ENCODE measurements at places on chromosomes 4 and X.
A peak's percentile ranks its signal among the peaks of the same experiment; 100 is the strongest.

GRCh38 chr4:122882857-122883735, 39.3 kb downstream of the NUDT6 start:
- DNase-seq, result no peak

GRCh38 chr4:6092131-6092530, 73.9 kb upstream of the C4orf50 start:
- DNase-seq, result no peak

GRCh38 chrX:2712428-2712827, 21.3 kb downstream of the CD99 start:
- DNase-seq, result no peak

DNA sequence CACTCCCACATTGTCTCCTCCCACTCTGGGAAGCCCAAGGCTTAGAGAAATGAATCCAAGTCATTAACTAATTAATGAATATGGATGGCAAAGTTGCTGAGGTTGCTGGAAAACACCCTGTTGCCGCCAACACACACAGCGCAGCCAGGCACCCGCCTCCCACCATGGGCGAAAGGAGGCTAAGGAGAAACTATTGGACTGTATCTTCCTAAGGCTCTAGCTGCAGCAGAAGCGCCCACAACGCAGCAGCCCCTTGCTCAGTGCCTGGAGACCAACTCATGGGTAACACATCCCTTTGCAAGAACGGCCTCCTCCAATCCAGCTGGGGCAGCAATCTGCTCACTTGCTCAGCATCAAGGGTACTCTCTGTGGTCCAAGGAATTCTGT, 34.2 kb downstream of the TSC22D3 start:
- DNase-seq, result no peak

DNA sequence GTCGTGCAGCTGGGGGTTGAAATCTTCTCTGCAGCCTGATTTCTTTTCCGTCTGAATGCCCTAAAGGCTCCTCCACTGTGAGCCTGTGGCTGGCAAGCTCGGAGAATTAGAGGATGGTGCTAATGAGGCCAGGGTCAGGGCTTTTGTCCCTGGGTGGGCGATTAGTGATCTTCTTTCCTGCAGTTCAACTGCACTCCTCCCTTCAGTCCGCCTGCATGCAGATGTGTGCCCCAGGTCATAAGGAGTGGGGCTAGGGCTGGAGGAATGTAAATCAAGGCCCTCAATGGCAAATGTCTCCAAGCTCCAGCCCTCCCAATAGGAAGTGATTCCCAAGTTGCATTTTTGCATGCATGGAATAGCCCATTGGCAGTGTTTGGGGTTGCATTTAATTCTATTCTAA, 405.0 kb downstream of the AFF2 start:
- no peak for DNase-seq

DNA sequence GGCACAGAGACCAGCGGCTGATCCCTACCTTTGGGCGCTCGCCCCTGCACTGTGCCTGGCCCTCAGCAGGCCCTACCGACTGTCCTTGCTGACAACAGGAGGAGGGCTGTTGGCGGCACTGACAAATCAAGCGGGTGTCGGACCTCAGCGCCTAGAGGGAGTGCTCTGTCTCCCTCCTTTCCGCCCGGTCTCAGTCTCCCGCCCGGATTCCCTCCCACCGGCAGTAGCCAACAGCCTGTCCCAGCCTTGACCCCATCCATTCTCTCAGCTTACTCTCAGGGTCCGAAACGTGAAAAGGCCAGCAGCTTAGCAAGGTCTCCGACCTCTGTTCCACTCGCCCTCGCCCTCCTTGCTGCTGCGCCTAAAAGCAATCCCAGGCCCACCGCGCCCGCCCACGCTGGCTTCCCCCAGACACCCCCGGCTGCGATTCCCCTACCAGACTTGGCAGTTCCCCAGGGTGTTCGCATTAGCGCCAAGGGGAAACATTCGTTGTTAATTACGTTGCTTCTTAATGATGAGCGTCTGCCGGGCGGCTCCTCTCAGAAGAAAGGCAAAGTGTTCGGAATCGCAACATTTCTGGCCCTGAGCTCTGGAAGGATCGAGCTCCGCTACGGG, 96.2 kb downstream of the SOWAHB start:
- DNase-seq, result no peak

DNA sequence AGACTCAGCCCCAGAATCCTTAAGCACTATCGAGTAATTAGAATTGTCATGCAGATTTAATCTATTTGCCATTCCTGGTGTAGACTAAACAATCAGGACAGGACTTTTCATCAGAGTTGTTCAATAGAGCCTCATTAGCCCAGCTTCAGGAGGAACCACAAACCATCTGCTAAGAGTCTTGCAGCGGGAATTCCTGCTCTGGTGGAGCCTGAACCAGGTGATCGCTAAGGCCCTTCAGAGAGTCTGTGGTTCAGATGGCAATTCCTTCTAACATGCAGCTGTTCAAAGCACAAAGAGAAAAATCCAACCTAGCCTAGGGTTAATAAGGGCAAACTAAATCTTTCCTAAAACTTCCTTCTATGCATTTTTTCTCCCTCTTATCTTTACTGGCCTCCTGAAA, 119.1 kb upstream of the CPEB2 start:
- no peak for DNase-seq

- DNase-seq, result no peak
These were observed 26.5 kb upstream of the ATP8A1 start for GRCh38 chr4:42683393-42683792.

DNA sequence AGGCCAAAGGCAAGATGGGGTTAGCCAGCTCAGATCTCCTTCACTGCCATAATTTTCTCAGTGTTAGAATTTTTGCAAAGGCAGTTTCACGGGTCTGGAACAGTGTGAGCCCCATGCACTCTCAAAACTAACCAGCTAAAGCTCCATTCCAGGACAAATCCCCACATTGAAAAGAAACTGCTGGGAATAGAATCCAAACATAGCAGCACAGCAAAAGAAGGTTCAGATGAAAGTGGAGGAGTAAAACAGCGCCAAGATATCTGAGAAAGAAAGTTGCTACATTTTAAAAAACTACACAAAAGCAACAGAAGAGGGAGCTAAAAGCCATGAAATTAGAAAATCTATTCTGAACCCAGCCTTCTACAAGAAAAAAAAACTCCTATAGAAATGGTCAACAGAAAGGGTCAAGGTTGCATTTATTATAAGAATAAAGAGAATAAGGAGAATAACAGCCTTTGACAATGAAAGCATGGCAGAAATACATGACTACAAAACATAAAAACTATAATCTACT, 39.6 kb upstream of the SLC7A3 start:
- DNase-seq, result peak; percentile 7

DNA sequence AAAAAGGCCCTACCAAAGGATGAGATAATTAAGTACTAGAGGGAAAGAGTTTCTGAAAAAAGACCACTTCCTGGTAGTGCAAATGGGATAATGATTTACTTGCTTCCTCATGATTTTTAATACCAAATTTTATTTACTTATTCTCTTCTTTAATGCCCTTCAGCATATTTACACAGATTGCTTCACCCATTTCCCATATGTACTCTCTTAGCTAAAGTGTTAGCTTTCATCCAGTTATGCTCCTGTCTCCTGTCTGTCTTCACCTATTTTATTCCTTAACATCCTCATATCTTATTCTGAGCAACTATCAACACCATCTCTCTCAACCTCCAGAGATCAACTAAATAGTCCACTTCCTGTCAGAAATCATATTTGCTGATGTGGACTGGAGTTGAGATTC, 183.2 kb upstream of the HS3ST1 start:
- DNase-seq, result no peak

GRCh38 chr4:74109116-74109869, 10.3 kb upstream of the CXCL2 start:
- DNase-seq, result no peak

GRCh38 chr4:77917075-77917474, 54.4 kb downstream of the MRPL1 start:
- no peak for DNase-seq

DNA sequence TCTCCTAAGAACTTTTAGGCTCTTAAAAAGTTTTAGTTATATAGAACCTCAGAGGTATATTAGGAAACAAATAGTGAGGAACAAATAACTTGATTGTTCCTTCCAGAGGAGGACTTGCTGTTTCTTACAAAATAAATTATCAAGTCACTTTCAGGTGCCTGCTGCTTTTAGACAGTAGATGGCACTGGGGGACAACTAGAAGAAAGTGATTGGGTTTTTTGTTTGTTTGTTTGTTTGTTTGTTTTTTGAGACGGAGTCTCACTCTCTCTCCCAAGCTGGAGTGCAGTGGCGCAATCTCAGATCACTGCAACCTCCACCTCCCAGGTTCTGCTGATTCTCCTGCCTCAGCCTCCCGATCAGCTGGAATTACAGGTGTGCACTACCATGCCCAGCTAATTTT, 35.4 kb upstream of the CDKL5 start:
- DNase-seq, result no peak

DNA sequence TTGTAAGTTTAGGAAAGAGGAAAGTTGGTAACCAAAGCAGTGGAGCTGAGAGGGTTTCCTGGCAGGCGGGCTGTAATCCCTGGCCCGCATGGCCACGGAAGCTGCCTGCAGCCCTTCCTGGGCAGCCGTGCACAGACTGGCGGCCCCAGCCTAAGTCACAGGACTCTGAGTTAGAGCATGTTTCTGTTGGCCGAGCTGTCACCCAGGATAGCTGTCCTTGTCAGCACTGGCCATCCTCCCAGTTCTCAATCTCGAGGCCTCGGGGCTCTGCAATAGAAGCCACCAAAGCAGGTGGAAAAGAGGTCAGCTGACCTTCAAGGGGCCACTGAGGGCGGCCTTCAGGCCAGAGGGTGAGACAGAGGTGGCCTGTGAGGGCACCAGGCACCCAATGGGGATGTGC, 20.5 kb downstream of the PNMA6E start:
- DNase-seq, result no peak
